ENCODE measurements at places on chromosomes 7 and 10.

- DNase-seq: no peak
Observed at GRCh38 chr7:159195946-159196345, 51.3 kb upstream of the VIPR2 start.

GRCh38 chr7:74554178-74554577 is 100.5 kb downstream of the GTF2IRD1 start:
- no peak for DNase-seq

GRCh38 chr7:101667399-101667798 is 38.3 kb upstream of the MYL10 start:
- no peak for DNase-seq

- DNase-seq: no peak
Observed at GRCh38 chr10:42879380-42880254, 97.0 kb downstream of the BMS1 start.

DNA sequence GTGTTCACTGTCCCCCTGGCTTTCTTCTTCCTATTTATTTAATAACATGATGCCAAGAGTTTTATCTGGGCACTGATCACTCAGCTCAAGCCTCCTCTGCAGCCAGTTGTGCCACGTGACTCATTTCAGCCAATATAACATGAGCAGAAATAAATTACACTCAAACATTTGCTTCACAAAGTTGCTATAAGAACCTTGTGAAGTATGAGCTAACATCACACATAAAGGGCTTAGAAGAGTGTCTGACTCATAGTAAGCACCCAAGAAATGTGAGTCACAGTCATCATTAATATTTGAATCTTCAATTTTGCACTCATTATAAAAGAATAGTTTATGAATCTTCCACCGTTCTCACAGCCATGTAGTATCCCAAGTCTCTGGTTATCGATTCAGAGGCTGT is 414.6 kb upstream of the NPVF start:
- DNase-seq: no peak

GRCh38 chr10:17025444-17026295 is 103.9 kb downstream of the CUBN start:
- no peak for DNase-seq

DNA sequence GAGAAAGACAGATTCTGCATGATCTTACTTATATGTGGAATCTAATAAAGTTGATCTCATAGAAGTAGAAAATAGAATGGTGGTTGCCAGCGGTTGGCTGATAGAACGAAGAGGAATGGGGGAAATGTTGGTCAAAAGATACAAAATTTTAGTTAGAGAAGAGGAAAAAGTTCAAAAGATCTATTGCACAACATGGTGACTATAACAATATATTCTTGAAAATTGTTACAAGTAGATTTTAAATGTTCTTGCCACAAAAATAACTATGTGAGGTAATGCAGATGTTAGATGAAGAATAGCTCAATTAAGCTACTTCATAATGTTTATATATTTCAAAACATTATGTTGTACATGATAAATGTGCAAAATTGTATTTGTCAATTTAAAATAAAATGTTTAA is 112.3 kb upstream of the SMIM30 start:
- no peak for DNase-seq

DNA sequence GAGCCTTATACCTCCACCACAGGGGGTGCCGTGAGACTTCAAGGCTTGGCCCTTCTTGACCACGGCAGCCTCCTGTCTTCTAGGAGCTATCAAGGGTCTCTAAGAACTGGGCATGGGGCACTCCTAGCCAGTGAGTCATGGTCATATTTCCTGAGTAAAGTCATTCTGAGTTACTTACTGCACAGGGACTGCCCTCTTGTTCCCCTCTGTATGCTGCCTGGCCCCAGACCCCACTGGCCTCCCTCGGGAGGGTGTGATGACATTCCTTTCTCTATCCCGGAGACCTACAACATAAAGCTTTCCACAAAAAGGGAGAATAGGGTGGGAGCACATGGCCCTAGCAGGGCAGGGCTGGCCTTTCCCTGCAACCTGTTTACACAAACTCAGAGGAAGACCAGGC is 21.4 kb downstream of the DPCD start:
- no peak for DNase-seq

DNA sequence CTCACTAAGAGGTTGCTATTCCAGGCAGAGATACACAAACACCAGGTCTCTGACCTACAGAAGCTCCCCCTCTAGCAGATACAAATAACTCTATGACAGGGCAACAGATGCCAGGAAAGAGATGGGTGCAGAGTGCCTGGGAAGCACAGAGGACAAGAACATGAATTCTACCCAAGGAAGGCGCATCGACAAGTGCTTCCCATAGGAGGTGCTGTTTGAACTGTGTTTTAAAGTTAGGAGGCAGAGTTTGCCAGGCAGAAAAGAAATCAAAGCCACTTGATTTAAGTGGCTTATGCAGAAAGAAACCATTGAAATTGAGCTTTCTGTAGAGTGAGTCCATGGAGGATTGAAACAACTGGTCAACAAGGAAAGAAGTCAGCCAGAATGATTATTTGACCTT is 35.3 kb upstream of the EGR2 start:
- no peak for DNase-seq

DNA sequence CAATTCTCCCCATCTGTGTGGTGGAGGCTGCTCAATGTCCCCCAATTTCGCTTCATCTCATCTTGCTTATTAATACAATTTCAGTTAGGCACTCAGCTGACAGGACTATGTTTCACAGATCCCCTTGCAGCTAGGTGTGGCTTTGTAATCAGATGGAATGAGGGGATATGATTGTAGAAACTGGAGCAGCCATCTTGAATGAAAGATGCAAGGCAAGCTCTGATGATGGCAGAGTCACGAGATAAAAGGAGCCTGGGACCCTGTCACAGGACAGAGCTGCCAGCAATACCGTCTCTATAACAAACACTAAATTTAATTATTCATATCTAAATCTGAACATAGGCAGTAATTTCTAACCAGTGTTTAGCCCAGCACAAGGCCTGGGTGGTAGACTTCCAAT is 991 bp upstream of the DLD start:
- no peak for DNase-seq

GRCh38 chr7:116948934-116949333 is 4.4 kb upstream of the ST7 start:
- DNase-seq: no peak

- DNase-seq: no peak
Observed at GRCh38 chr10:72174297-72174662, 41.5 kb upstream of the ANAPC16 start.

GRCh38 chr7:46619723-46620310 is 698.7 kb upstream of the IGFBP3 start:
- DNase-seq: no peak

- DNase-seq: no peak
Observed at GRCh38 chr7:106643216-106644000, 17.6 kb downstream of the CCDC71L start.

- DNase-seq: no peak
Observed at GRCh38 chr7:149103424-149103823, 12.9 kb upstream of the ZNF786 start.

DNA sequence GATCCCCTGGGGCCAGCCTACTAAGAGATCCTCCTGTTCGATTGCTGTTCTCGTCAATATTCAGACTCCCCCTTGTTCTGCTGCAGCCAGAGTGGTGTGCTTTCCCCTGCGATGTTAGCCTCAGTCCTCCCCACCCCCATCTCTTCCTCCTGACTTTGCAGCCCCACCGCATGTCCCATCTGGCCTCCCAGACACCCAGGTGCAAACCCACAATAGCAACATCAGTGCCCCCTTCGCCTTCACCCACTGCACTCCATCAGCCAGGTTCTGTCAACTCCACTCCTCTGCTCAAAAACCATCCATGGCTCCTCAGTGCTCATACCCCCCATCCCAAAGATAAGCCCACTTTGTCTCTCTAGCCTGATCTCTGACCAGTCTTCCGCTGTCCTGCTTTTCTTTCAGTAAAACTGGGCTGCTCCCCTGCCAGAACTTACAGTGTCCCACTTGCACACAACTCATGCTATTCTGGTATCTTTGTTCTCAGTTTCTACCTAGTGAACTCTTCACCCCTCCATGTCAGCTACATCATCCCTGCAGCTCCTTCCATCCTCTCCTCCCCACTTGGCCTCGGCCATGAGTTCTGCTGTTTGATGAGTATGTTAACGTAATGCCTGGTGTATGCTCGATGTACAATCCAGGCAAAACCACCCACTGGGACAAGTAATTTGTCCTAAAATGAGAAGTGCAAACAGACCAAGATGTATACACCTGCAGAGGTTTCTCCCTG is 26.6 kb downstream of the COL13A1 start:
- DNase-seq: no peak

GRCh38 chr7:55409482-55410225 is 44.5 kb downstream of the LANCL2 start:
- no peak for DNase-seq

GRCh38 chr7:111743244-111743847 is 181.1 kb upstream of the IMMP2L start:
- DNase-seq: no peak

Measured in GM20000 (cell line).